ENCODE measurements at places on chromosomes 4 and X.

DNA sequence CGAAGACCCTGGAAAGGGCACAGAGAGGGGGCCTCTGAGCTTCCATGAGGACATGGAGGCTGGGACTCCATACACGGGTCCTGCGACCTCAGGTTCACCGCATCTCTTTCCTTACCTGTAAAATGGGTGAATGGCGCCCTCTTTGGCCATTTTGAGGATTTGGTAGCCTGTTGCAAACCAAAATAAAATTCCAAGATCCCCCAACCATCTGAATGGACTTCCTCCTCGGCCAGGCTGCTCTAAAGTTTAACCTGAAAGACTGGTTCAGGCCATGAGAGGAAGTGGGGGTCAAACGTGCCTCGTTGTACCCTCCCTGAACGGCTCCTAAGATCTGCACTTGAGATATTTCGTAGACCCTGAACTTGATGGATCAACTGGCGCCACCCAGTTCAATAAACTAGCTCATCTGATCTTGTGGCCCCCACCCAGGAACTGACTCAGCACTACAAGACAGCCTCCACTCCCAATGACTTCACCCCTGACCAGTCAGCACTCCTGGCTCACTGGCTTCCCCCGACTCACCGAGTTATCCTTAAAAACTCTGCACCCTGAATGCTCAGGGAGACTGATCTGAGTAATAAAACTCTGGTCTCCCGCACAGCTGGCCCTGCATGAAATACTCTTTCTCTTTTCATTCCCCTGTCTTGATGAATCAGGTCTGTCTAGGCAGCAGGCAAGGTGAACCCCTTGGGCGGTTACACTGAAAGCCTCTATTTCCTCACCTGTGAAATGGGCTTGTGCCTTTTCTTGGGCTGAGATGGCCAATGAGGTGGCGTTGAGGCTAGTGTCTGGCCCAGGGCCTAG, 32.9 kb upstream of the GPR78 start:
- no peak for DNase-seq

- peak; percentile 58 for DNase-seq
Measured at GRCh38 chrX:103918050-103918449, 44.4 kb upstream of the TMSB15B start.

- no peak for DNase-seq
Measured at GRCh38 chr4:88761342-88761741, 63.7 kb upstream of the NAP1L5 start.

GRCh38 chrX:20218836-20219505, 47.7 kb downstream of the RPS6KA3 start:
- DNase-seq, result no peak

- DNase-seq, result no peak
Measured at GRCh38 chr4:123836851-123837595, 440.4 kb downstream of the SPRY1 start.

- DNase-seq, result no peak
Measured at GRCh38 chr4:173233857-173234256, 65.2 kb downstream of the GALNT7 start.

DNA sequence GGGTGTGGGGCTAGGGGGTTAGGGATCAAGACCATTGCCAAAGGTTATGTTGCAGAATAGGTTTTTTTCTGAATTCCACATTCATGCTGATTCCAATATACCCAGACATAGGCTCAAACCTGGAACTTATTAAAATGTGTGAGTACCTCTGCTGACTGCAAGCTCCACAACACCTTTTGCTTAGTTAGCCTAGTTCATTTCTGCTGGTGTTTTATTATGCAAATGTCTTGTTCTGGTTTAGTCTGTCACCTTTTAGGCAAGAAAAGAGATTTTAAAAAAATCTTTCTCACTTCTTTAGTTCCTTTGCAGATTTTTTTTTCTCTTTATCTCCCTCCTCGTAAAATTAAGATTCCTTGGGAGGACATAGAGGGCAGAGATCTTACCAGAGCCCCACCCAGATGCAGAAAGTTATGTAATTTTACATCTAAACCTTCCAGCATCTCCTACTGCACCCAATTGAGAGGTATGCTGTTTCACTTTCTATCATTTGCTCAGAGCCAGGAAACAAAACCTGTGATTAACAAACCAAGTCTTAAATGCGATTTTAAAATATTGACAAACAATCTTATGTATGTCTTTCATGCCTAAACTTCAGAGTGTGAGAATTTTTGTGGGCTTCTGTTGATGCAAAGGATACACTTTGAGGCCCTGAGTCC, 190.7 kb upstream of the CLNK start:
- DNase-seq, result no peak
